Sciatic nerve (tissue), 2 donors: ENCODE measurements at places on chromosomes 3 and 15. TPM values are rescaled to one million over a fixed set of nuclear protein-coding genes. Genes with fewer than 3 reads are reported as not detected.

GRCh38 chr3:111911446-111911845 lies 52.4 kb downstream of the PHLDB2 start:
- DNase-seq = no peak

GRCh38 chr3:144128108-144128892 lies 156.7 kb downstream of the DIPK2A start:
- no peak for DNase-seq

DNA sequence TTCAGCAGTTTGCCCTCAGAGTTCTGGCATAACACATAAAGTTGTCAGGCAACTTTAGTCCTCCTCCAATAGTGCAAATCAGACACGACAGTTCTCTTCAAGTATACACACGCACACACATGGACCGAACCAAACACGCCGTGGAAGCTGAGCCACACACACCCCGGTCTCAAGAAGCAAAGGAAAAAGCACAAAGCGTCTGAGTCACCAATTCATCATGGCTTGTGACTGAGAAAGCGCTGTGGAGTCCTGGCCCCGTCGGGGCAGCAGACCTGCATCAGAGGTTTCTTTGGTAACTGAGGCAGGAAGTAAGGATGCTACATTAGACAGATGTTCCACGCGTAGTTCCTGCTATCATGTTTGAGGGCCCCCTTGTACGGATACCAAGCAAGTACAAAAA lies 85.7 kb downstream of the VGLL4 start:
- peak; percentile 55 for DNase-seq

DNA sequence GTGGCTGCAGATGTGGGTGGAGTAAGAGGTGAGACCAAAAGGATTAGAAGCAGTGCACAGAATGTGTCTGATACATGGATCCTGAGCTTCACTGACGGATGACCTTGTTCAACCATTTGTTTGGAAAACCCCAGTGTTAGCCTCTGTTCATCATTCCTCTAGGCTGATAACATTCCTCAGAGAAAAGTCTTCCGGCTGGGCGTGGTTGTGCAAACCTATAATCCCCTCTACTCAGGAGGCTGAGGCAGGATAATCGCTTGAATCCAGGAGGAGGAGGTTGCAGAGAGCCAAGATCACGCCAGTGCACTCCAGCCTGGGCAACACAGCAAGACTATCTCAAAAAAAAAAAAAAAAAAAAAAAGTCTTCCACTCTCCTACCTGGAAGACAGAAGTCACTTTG lies 23.1 kb upstream of the CHD2 start:
- DNase-seq = no peak

The CPEB1 gene
- 27.1 TPM for total RNA-seq

The TP63 gene
- 7.2 TPM for total RNA-seq

The ALG1L2 gene
- 1.1 TPM for total RNA-seq

The GABRG3 gene
- total RNA-seq = not detected

The CGNL1 gene
- total RNA-seq = 38.1 TPM
